ENCODE measurements at places on chromosomes 5 and 9.

DNA sequence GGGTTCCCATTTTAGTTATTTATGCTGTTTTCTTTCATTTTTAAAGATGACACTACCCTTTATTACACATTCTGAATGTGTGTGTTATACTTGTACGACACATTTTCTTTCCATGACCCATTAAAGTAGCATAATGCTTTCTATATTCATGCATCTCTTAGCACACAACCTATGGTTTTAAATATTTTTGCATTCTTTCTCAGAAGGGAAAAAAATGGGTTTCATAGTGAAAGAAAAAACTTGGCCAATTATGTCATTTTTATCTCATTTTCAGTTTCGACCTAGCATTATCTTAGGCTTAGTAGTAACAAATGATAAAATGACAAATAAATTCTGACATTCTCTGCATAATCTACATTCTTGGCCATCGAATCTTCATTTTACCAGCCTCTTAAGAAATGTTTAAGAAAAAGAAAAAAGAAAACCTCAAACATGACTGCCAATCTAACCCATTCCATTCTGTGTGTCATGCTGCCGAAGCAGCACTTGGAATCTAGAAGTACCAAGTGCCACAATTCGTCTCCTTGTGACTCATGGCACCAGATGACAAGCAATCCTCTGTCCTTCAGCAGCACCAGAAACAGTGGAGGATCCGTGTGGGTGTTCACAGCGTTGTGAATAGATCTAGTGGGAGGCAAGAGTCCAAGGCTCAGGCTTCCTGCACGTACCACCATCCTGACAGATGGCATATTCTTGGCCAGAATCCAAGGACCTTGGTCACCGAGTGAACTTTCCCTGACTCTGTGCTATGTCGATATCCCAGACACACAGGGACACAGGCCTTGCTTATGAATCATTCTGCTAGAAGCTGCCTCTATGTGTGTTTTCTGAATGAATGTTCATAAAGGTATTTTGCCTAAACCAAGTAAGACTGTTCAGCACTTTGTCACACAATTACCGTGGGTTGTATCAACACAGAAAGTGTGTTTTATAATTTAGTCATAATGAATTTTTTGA lies 502.7 kb downstream of the NR2F1-AS1 start:
- DNase-seq: no peak

DNA sequence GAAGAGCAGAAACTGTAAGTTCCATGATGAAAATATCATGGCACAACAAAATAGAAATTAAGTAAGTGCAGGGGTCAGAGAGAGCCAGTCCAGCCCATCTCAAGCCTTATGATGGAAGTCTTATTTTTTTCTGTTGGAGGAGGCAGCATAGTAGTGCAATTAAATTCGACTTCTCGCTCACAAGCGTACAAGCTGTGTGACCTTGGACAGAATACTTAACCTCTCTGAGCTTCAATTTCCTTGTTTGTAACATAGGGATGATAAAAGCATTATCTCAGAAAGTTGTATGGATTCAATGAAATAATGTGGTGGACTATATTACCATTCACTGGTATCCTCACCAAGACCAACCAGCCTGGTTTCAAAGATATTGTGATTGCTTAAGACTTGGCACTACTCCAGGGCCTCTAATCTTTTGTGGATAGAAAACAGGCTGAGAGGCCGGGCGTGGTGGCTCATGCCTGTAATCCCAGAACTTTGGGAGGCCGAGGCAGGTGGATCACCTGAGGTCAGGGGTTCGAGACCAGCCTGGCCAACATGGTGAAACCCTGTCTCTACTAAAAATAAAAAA lies 26.8 kb upstream of the MVB12B start:
- DNase-seq: no peak

GRCh38 chr5:179817890-179818745 lies 2.6 kb upstream of the SQSTM1 start:
- no peak for DNase-seq

- DNase-seq: no peak
These were observed 63.6 kb upstream of the UBAC1 start for GRCh38 chr9:136024696-136025316.

DNA sequence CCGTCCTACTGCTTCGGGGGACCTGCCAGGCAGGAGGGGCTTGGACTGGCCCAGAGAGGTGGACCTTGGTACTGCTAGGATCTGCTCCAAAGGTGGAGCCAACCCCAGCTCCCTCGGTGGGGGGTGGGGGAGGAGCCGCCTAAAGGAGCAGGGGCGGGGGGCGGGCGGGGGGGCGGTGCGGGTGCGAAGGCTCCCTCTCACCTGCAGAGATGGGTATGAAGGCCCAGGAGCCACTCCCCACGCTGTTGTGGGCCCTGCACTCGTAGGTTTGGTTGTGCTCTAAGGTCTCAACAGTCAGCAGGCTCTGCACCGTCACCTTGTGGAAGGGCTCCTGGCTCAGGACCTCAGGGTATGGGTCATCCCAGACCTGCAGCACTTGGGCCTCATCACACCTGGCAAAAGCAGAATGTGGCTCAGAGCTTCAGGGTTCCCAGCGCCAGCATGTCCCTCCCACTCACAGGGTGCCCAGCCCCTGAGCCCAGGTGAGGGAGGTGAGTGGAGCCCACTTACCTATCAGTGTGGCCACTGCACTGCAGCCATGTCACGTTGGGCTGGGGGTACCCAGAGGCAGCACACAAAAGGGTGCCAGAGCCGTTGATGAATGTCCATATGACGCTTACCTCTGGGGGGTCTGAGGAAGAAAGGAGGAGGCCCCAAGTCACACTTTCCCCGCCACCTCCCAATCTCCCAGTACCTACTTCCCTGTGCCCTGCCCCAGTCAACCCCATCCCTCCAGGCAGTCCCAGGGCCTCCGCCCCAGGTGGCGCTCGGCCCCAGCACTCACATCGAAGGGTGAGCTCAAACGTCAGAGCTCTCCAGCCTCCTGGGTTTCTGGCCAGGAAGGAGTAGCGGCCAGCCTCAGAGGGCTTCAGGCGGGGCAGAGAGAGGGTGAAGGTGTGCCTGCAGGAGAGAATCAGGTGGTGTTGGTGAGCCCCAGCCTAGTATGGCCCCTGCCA lies 16.4 kb downstream of the CSF1R start:
- no peak for DNase-seq

- DNase-seq: no peak
These were observed 199.7 kb downstream of the ARHGEF28 start for GRCh38 chr5:73825736-73826135.

GRCh38 chr5:53343187-53343586 lies 137.2 kb upstream of the FST start:
- no peak for DNase-seq

DNA sequence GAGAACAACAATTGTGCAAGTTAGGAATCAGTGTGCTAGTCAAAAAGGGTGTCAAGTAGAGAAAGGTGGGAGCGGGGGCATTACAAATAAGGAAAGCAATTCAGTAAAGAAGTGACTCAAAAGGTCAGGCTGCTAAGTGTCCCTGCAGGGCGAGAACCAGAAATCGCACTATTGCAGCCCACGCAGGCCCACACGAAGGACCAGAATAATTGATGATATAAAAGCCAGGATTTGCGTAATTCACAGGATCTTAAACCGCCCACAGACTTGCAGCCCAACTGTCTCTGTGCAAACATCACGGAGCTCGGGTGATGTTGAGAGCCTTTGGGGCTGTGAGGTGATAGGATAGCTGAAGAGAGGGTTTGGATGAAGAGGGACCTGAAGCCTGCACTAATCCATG lies 349.0 kb downstream of the BRINP1 start:
- no peak for DNase-seq

- no peak for DNase-seq
These were observed 57.9 kb upstream of the FBXW11 start for GRCh38 chr5:172064358-172064757.

GRCh38 chr5:88660264-88660946 lies 222.6 kb downstream of the MEF2C start:
- no peak for DNase-seq

DNA sequence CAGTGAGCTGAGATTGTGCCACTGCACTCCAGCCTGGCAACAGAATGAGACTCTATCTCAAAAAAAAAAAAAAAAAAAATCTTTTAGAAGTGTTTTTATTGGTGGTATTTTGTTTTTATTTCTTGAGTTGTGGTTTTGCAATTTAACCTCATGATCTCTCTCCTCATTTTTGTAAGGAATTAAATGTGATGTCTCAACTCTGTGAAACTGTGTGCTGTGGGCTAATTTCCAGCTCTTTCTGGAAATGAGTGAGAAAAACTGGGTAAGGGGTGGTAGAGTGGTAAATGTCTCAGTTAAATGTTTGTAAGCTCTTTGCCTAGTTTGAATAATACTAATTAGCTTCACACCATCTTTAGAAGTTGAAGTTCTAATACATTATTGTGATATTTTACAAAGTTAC lies 29.0 kb downstream of the ACO1 start:
- no peak for DNase-seq

DNA sequence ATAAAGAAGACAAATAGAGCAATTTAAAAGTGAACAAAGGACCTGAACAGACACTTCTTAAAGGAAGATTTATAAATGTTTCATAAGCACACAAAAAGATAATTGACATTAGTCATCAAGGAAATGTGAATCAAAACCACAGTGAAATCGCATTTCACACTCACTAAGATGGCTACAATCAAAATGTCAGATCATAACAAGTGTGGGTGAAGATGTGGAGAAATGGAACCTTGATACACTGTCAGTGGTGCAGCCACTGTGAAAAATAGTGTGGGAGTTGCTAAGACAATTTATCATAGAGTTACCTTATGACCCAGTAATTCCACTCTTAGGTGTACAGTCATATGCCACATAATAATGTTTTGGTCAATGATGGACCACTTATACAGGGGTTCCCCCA lies 54.5 kb upstream of the HTR4 start:
- no peak for DNase-seq

- DNase-seq: no peak
These were observed 12.1 kb downstream of the MAN2A1 start for GRCh38 chr5:109701792-109702191.
